ENCODE measurements at places on chromosomes 2 and 18.

DNA sequence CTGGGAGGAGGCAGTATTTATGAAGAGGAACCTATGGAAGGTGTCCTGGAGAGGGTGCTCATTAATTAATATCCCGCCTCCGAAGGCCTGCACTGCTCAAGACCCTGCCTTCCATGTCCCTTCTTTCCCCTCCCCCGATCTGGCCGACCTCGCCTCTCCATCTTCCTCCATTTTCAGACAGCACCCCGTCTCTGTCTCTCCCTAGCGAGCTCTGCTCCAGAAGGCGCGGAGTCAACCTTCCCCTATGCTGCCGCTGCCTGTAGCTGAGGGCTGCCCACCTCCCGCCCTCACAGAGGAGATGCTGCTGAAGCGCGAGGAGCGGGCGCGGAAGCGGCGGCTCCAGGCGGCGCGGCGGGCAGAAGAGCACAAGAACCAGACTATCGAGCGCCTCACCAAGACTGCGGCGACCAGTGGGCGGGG is 1.1 kb upstream of the WBP1 start:
- no peak for DNase-seq

- no peak for DNase-seq
Observed at GRCh38 chr2:86383844-86384243, 46.4 kb upstream of the REEP1 start.

GRCh38 chr2:227765788-227766372 is 20.2 kb downstream of the SCYGR8 start:
- no peak for DNase-seq

DNA sequence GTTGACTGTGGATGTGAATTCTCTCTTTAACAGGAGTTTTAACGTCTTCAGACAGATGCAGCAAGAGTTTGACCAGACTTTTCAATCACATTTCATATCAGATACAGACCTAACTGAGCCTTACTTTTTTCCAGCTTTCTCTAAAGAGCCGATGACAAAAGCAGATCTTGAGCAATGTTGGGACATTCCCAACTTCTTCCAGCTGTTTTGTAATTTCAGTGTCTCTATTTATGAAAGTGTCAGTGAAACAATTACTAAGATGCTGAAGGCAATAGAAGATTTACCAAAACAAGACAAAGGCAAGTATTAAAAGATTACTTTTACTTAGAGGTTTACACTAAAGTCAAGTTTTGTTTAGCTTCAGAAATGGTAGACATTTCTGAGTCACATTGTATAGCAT is 30.2 kb upstream of the TYMS start:
- DNase-seq = no peak

DNA sequence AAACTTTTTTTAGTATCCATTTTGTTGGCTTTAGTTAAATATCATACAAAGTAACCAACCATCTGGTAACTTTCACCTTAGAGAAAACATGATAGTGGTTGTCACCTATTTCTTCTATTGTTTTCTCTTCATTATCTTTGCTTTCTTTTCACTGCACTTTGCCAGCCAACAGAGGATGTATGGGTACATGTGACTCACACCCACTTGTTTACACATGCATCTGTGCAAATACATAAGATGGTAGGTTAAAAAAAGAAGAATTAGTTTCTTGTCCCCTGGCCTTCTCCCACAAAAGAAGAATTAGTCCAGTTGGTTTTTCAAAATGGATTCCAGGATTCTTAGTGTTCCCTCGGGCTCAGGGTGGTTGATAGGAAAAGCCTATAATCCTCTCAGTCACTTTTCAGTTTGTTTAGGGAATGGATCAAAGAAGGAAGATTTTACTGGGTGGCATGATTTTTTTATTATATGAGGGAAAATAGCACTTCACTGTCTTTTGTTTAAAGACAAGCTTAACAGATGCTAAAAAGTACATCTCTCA is 46.6 kb downstream of the CDK15 start:
- DNase-seq = no peak

GRCh38 chr2:239324456-239324855 is 76.4 kb downstream of the HDAC4 start:
- DNase-seq = no peak

GRCh38 chr2:417006-417405 is 129.1 kb upstream of the ALKAL2 start:
- DNase-seq = no peak

DNA sequence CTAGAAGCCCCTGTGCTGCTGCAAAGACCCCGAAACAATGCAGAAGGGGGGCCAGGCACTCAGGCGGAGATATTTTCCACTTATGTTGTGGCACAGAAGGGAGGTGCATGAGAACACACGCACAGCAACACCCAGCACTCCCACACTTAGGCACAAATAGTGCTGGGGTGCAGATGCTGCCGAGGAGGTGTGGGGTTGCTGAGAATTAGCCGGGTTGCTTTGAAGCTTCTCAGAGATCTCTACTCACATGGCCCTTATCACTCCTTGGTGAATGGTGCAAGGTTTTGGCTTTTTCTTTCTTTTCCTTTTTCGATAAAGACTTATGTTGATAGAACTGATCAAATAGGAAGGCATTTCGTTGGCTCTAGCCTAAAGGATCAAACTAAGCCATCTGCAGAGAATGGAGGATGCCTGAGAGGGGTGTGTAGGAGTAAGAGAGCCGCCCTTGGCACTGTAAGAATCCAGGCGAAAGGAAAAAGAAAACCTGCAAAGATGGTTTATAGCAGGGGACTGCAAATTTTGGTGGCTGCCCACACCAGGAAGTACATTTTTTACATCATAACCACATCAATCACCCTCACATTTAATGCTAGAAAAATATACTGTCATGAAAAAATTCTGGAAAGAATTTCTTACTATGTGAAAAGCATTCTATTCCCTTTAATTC is 27.9 kb upstream of the FHL2 start:
- no peak for DNase-seq

DNA sequence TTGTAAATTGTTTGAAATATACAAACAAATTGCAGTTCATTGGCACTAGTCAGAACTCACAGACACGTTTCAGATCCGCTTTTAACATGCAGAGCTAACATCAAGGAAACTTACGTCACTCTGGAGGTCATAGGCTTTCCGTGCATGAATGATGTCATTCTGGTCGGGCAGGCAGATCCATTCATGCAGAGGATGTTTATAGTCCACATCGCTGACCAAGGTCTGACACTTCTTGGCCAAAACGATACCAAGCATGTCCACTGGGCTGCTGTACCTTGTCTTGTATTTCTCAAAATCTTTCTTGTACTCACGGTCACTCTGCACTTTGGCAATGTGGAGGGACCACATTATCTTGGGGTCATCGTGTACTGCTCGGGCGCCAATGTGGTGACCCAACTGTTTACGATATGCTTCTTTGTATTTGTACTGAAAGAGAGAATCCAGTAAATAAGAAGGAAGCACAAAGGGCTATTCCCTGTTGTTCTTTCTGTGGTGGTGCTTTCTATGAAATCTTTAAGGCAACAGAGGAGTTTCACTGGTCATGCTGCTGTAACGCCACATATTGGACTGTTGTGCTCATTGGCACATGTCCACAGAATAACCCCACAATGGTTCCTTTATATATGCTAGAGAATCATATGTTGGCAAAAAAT is 114.8 kb downstream of the NEB start:
- DNase-seq = no peak

GRCh38 chr2:145110668-145111356 is 590.9 kb upstream of the ZEB2 start:
- DNase-seq = no peak

DNA sequence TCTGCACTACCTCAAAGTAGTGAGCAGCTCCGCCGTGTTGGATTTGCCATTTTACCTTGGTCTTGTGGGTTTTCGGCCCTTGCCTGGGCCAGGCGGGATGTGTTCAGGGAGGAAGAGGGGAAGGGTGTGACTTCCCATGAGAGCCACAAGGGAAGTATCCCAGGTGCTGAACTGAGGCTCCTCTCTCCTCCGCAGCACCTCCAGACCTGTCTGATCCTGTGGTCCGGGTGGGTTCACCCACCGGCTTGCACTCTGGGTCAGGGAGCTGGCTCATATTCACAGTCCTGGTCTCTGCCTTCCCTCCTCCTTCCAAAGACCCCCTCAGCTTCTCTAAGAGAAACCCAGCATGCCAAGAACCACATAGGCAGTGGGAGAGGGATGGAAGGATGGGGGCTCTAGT is 235.8 kb downstream of the SEPTIN10 start:
- no peak for DNase-seq

DNA sequence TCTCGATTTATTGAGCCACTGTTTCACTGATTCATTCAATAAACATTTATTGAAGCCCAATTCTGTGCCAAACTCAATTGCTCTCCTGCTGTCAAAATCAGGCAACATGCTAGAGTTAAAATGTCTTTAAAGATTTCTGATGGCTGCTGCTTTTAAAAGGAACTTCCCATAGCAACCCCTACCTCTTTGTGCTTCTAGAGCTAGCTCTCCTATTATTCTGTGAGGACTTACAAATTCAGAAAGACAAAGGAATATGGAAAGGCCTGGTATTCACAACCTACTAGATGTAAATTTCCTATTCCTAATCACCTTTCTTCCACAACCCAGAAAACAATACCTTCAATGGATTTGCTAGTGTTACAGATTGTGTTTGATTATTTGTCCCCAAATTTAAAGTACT is 395.5 kb downstream of the NRXN1 start:
- no peak for DNase-seq

DNA sequence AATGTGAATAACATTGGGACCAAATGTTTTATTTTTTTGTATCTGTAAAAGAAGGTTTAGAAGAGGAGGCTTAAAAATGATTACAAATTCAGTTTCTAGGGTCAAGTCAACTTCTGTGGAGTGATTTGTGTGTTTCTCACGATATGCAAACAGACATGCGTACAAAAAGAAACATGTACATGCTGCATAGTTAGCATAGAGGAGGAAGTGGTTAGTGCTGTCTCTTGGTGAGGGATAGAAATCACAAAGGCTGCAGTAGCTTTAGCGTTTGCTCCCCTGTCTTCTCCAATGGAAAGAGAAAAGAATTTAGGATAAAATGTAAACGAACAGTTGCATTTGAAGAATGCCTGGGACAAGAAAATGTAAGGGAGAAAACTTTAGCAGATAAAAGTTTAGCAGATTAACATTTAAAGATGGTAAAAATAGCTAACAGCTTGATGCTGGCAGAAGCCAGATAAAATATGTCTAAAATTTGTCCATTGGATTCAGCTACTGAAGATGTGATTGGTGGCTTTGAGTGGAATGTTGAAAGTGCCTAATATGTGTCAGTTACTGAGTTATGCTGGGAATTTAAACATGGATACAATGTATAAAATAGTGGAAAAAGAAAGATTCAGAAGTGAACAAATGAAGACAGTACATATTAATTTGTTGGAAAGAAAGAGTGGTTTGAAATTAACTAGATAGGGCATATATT is 44.9 kb downstream of the MALT1 start:
- no peak for DNase-seq

DNA sequence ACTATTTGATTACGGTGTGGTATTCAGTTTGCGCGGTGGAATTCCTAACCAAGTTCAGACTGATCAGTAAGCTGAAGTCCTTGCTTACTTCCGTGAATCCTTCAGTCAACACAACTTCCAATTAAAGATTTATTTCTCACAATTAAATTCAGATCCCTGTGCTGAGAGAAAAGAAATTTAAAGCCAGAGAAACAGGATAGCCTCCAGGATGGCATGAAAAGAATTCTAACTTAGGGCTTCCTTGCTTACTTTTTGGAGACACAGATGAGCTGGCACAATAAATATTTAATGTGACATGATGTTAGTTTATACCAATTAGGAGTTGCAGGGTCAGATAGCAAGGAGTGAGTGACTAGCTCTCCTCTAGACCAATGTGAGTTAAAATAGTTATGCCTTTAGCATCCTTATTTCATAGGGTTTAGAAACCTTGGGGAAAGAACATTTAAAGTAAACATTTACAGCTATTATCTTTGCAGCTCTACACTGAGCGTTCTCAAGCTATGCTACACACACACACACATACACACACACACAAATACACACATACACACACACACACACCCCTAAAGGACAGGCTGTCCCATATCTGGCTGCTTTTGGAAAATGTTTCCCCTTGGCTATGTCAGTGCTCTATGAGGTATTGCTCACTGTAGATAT is 151.0 kb downstream of the TRIB2 start:
- no peak for DNase-seq

GRCh38 chr2:8018956-8019355 is 662.9 kb upstream of the ID2 start:
- no peak for DNase-seq

GRCh38 chr2:179856205-179856604 is 5.2 kb downstream of the ZNF385B start:
- DNase-seq = no peak

- no peak for DNase-seq
Observed at GRCh38 chr2:236169741-236170589, 1.8 kb upstream of the GBX2 start.

All from HTR-8/SVneo (cell line).